ENCODE measurements at places on chromosomes 1 and 21.

DNA sequence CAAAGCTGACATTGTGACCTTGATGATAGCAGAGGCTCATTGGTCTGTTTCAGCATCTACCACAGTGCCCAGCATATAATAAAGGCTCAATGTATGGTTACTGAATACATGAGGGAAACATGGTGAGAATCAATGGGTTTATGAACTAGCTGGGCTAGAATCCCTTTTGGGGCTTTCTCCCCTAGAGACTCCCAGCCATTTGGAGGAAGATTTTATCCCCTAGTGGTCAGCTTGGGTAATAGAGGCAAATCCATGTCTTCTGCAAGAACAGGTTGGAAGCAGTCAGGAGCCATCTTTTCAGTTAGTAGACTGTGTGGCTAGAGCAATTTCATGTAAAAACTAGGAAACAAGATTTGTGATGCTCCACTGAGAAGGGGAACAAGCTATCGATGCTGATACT, 15.8 kb upstream of the REG4 start:
- no peak for DNase-seq

- no peak for DNase-seq
Observed at GRCh38 chr1:162551969-162552683, 9.4 kb upstream of the UAP1 start.

- no peak for DNase-seq
Observed at GRCh38 chr1:228902781-228903433, 167.6 kb downstream of the RHOU start.

DNA sequence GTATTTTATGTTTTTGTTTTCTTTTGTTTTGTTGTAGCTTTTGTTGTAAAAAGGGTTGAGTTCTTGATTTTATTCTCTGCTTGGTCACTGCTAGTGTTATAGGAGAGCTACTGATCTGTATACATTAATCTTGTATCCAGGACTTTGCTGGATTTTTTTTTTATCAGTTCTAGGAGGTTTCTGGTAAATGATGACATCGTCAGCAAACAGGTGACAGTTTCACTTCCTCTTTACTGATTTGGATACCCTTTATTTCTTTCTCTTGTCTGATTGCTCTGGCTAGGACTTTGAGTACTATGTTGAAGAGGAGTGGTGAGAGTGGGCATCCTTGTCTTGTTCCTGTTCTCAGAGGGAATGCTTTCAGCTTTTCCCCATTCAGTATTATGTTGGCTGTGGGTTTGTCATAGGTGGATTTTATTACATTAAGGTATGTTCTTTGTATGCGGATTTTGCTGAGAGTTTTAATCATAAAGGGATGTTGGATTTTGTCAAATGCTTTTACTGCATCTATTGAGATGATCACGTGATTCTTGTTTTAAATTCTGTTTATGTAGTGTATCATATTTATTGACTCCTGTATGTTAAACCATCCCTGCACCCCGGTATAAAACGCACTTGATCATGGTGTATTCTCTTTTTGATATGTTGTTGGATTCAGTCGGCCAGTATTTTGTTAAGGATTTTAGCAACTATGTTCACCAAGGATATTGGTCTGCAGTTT, 905.7 kb downstream of the LTN1 start:
- no peak for DNase-seq

- no peak for DNase-seq
Observed at GRCh38 chr1:97424209-97424608, 496.6 kb downstream of the DPYD start.

GRCh38 chr1:21811875-21812305, at the start of gene LDLRAD2:
LDLRAD2 (plus strand) TSS chr1:21812265; CDS start chr1:21812452, 187 bp downstream.
- no peak for DNase-seq

DNA sequence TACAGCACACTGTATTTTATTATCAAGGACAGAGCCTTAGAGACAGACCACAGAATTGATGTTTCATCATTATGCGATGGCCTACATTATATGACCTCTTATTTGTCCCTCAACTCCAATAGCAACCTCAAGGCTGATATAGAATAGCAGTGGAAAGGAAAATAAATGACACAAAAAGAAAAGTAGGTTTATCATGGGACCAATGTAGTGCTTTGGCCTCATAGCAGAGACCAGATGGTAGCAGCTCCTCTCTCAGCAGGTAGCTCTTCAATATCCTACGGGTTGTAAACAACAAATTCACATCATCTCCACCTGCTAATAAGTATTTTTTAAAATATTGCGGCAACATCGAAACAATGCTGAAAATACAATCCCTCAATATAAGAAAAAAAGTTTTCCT, 25.2 kb downstream of the ANP32E start:
- no peak for DNase-seq

GRCh38 chr1:68046885-68047658, 3.4 kb downstream of the DIRAS3 start:
- DNase-seq = no peak

GRCh38 chr1:46289976-46290375, 13.4 kb downstream of the LRRC41 start:
- no peak for DNase-seq

DNA sequence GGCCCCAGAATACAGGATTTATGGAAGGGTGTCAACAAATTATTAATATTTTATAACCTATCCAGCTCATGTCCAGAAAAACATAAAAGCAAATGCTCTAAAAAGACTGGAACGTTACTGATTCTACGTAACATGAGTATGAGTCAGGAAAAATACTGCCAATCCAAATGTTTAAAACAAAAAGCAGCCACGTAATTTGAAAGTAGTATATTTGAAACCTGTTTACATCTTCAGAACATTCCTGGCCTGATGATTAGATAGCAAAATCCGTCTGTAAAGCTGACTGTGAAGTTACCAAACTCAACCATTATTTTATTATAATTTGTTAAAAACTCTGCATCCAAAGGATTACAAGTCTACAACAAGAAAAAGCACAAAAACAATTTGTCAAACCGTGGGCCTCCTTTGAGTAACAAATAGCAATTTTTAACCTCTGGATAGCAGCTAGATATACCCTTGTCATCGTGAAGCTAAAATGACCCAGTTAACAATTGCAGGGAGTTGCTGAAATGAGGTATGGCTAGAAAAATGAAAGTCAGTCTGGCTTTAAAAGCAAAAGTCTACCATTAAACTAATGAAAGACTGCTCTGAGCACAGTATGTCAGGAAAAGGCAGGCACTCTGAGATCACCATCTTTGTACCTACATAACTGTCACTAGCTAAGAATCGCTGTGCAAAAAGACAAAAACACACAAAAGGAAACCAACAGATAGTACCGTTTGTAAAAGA, 1.2 kb downstream of the UBR4 start:
- DNase-seq = no peak

DNA sequence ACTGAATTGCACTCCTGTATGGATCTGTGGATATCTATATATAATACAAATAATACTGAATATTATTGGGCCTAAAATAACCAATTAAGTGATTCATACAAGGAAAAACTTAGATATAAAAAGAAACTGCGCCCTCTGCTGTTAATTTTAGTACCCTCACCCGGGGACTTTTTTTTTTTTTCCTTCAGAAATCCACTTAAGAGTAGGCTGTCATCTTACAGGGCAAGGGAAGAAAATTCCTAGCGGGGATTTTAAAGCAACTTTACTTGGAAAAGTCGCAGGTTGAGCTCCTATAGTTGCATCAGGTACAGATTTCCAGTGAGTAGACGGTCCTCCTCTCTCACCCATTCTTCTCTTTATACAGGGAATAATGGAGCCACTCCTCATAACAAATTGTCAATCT, 1.3 kb downstream of the NTNG1 start:
- DNase-seq = no peak

DNA sequence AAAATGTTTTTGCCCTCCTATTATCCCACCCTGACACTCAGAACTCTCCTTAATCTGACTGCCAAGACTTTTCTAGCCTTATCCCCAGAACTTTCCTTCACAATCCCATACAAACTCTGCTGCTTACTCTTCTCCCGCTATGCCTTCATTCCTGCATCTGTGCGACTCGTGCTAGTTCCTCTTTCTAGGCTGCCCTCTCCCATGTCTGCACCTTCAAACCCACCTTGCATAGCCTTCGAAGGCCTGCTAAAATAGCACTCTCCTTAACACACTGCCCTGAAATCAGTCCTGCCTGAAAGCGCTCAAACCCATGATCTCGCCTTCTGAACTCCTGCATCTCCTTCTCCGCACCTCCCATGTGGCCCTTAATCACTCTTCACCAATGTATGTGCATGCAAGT, 2.5 kb upstream of the NCF2 start:
- DNase-seq = no peak

- DNase-seq = no peak
Observed at GRCh38 chr1:239725933-239726332, 339.6 kb downstream of the CHRM3 start.

DNA sequence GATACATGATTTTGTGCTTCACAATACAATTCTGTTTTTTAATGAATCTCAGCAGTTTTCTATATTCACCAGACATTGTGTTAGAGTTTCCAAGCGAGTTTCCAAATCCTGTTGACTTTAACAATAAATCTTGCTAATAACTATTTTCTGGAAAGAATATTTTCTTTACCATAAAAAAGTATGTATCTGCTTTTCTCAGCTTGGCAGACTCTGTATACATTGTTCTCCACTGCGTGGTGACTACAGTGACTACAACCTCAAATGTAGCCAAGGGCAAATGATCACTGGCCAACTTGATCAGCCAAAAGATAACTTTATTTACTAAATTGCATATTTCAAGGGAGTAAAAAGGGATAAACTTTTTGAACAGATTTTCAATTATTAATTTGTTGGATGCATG, 325.9 kb upstream of the ADAMTS5 start:
- no peak for DNase-seq

GRCh38 chr1:202662081-202662480, 48.2 kb downstream of the SYT2 start:
- DNase-seq = no peak

GRCh38 chr1:3432306-3432705, 22.2 kb upstream of the ARHGEF16 start:
- no peak for DNase-seq

GRCh38 chr1:234776256-234776875, 166.4 kb upstream of the IRF2BP2 start:
- DNase-seq = no peak

- no peak for DNase-seq
Observed at GRCh38 chr1:63063367-63063766, 259.0 kb upstream of the FOXD3 start.

DNA sequence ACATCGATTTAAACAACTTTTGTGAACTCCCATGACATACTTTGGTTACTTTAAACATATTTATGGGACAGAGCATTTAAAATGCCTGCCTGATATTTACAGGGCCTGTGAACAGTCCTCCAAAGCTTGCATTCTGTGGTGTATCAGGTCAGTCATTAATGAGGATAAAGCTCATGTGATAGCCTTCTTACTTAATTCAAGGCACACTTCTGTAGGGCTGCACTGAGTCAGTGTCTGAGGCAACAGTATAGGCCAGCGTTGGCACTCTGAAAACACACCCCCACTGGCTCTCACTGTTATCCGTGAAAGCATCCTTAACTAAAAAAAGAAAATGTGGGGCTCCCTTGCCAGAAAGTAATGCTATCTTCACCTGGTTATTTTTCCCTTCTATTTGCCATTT, 200.0 kb downstream of the NFIA start:
- DNase-seq = no peak

GRCh38 chr1:85654066-85654782, 54.0 kb downstream of the ZNHIT6 start:
- DNase-seq = no peak

GRCh38 chr1:180178511-180179161, 24.0 kb downstream of the QSOX1 start:
- DNase-seq = peak; percentile 68

DNA sequence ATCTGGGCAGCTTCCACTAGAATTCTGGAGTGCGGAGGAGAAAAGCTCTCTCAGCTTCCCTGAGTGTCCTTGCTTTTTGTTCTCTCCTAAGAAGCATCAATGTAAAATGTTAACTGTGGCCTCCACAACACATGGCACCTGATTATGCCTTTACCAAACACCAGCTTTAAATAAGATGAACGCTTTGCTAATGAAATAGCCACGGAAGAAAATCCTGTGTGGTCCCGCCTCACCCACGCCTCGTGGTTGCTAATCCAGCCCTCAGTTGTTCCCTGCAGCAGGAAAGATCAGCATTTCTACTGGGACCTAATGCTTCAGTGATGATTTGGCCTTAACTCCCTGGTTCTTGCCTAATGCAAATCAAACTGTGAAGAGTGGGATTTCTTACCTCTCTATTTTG, 1.8 kb upstream of the ERG start:
- DNase-seq = no peak

- DNase-seq = no peak
Observed at GRCh38 chr1:167473761-167474160, 44.6 kb downstream of the CD247 start.

Measured in activated naive CD4-positive, alpha-beta T cell treated with Interleukin-2 at 50 U/mL for 16 hours (primary cell).